ENCODE measurements at places on chromosomes 7 and 10.

- no peak for DNase-seq
Observed at GRCh38 chr7:151601521-151602305, 82.0 kb upstream of the RHEB start.

GRCh38 chr10:78600740-78601139, 468.0 kb upstream of the ZMIZ1 start:
- no peak for DNase-seq

DNA sequence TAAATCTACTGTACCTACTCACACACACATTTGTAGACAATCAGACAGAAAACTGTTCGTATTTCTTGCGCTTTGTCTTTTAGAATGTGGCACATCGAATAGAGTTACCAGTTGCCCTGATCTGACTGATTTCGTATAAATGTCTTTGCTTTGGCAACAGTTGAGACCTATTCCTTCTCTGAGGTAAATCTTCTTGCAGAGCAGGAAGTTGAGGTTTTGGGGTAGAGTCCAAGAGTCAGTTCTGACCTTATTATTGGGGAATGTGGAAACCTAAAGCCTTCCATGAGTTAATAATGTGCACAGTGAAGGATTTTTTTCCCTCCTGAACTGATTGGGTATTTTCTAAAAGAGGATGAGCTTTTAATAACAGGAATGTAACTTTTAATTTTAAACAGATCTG, 135.3 kb downstream of the KIAA1217 start:
- DNase-seq: no peak

DNA sequence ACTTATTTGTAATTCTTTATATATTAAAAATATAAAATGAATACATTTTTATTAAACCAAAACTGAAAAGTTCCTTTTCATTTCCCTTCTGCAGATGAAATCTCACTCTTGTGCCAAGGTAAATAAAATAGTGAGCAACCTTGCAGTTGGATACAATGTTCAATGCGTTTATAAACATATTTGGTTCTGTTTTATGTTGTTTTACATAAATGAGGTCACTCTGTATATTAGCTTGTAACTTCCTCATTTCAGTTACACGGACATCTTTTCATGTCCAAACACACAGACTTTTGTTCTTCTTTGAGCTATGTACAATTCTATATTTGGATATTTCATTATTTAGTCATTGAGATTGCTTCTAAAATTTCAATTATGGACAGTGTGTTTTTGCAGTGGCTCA, 107.7 kb downstream of the BBS9 start:
- no peak for DNase-seq

DNA sequence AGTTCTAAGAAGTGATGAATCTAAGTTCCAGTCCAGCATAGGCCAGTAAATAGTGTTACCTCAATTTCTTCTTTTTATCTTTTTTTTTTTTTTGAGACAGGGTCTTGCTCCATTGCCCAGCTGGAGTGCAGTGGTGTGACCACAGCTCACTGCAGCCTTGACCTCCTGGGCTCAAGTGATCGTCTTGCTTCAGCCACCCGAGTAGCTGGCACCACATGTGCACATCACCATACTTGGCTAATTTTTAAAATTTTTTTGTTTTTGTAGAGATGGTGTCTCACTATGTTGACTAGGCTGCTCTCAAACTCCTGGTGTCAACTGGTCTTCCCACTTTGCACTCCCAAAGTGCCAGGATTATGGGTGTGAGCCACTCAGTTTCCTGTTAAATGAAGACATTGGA, 126.6 kb upstream of the LYZL2 start:
- no peak for DNase-seq

DNA sequence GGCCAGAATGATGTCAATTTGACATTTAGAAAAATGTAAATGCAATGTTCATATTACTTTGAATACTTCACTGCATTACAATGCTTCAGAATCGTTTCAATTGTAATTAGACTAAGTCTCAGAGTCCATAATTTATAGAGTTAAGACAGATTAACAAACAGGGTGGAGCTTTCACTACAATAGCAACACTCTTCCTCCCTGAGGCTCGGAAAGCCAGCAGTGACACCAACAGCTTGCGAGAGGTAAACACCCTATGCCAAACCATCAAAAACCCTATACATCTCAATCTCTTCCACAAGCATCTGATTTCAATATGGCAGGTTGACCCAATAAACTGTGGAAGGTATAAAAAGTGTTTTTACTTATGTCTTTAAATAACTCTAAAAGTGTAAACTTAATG, 72.2 kb downstream of the DOCK4 start:
- DNase-seq: no peak

DNA sequence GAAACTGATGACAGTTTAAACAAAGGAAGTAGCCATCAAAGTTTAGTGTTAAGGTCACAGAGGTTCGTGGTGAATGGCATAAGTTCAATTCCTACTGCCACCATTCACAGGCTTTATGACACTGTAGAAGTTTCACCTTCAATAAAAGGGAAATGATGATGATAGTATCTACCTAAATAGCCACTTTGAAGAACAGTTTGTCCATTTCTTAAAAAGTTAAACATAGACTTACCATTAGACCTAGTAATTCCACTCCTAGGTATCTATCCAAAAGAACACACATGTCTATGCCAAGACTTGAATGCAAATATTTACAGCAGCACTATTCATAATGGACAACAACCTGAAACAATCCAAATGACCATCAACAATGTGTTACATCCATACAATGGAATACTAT, 18.9 kb upstream of the GSTK1 start:
- DNase-seq: no peak

GRCh38 chr10:72753760-72754231, 61.9 kb downstream of the MCU start:
- DNase-seq: no peak

DNA sequence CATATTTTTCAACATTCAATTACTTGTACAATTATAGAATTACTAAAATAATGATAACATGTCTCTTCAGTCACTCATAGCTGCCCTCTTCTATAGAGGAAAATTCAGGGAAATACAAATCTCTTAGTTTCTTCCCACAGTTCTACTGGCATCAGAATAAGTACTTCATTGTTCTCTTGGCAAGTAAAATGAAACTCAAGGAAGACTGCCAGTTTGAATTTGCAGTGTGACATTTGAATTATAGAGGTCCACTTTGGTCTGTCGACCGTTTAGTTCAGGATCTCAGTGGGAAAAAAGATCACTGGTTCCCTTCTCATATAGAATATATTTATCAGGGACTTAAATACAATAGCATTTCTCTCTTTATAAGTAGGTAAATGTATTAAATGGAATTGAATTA, 114.5 kb downstream of the PON1 start:
- DNase-seq: no peak

GRCh38 chr10:75613685-75614504, 182.5 kb downstream of the LRMDA start:
- DNase-seq: no peak

- no peak for DNase-seq
Observed at GRCh38 chr7:6111041-6111440, 79.9 kb downstream of the ANKRD61 start.

DNA sequence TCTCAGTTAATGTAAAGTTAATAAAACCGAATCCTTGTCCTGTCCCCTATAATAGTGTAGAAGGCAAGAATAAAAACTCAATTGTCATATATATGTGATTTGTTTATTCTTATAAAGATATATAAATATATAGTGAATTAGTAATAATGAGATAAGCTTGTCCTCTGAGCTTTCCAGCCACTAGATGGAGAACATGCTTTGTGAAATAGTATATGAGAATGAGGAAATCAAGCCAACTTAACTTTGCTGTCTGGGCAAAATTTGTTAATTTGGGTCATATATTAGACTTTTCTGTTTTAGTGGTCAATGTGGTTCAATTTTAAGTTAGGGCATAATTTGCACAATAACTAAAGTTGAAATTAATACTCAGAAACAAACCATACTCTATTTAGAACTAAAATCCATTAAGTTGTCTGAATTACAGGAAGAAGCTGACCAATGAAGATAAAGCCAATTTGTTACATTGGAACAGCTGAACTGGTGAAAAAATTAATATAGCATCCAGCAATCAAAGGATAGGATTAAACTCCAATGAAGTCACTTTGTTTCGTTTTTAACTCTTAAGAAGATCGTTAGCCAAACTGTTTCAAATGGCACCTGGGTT, 595.0 kb downstream of the ARL4A start:
- no peak for DNase-seq

DNA sequence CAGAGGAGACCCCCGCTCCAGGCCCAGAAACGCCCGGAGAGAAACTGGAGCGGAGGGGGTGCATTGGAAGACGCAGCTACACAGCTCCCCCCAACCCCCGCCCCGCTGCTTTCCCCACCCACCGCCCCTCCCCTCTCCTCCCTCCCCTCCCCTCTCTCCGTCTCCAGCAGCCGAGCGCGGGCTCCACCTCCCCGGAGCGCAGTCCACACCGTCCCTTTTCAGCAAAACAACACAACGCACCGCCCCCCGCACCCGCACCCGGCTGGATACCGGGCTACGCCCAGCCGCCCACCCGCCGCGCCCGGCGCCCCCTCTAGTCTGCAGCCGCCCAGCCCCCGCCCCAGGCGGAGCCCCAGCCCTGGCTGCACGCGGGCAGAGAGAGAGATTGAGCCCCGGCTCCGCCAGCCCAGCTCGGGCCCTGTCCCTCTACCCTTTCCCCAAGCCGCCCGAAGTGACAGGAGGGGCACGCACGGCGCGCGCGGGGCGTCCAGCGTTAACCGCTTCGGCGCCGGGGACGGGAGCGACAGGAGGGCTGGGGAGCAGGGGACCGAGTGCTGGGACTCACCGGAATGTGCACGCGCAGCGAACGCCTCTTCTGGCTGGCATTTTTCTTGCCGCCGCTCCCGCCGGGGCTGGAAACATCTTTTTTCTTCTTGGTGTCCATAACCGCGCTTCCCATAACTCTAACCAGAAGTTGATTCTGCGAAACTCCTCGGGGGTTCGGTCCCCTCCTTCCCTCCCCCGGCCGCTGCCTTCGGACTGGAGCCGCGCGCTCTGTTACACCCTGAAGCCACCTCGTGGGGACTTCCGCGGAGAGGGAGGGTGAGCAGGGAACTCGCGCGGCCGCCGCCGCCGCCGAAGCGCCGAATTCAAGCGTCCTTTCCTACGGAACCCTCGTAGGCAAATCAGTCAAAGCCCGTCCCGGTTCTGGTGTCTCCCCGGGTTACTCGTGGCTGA, 695 bp downstream of the PRKAG2 start:
- DNase-seq: peak; percentile 40

DNA sequence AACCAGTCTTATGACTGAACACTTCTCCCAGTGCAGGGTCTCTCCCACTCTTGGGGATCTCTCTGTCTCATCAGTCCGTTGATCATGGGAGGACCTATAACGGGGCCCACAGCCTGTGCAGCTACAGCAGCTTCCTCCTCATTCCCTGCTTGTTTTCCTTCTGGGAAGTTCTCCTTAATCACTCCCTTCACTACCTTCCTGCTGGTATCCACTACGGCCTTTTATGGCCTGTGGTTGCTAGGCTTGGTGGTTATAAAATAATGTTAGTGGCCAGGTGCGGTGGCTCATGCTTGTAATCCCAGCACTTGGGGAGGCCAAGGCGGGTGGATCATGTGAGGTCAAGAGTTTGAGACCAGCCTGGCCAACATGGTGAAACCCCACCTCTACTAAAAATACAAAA, 3.5 kb upstream of the ZNF282 start:
- DNase-seq: no peak

Data from stimulated activated CD4-positive, alpha-beta T cell treated with anti-CD3 and anti-CD28 coated beads, Interleukin-1b, Interleukin-23, amount 100 ng/mL, for 1 hour (primary cell).